ENCODE measurements at places on chromosomes 2 and 18.

DNA sequence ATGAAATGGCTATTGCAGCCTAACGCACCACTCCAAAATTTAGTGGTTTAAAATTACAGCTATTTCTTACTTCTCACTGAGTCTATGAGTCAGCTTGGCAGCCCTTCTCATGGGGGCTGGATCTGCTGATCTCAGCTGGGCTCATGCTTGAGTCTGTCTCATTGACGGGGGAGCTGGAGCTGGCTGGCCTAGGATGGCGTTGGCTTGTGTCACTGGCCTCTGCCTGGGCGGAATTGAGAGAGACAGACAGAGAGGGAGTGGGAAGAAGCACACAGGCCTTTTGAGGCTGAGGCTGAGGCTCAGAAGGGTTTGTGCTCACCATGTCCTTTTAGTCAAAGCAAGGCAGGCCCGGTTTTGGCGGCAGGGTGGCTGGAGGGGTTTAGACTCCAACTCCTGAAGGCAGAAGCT is 412.1 kb upstream of the MYT1L start:
- peak; percentile 75 for DNase-seq

GRCh38 chr2:60437080-60437696 is 116.3 kb downstream of the BCL11A start:
- DNase-seq = no peak

DNA sequence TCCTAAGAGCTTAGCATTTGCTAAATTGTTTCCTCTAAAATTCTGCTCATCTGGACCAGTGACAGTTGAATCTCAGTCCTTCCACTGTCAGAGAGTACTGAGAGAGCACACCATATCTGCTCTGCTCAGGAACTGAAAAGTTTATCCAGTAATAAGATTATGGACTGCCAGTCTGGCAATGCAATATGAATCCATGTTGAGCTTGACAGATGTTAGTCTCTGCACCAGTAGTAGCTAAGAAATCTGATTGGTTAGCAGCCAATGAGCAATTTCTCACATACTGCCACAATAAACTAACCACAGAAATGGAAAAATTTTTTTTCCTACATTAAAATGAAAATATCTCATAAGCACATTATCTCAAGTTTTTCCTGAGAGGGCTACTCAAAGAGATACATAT is 2.3 kb downstream of the PRKD3 start:
- no peak for DNase-seq

DNA sequence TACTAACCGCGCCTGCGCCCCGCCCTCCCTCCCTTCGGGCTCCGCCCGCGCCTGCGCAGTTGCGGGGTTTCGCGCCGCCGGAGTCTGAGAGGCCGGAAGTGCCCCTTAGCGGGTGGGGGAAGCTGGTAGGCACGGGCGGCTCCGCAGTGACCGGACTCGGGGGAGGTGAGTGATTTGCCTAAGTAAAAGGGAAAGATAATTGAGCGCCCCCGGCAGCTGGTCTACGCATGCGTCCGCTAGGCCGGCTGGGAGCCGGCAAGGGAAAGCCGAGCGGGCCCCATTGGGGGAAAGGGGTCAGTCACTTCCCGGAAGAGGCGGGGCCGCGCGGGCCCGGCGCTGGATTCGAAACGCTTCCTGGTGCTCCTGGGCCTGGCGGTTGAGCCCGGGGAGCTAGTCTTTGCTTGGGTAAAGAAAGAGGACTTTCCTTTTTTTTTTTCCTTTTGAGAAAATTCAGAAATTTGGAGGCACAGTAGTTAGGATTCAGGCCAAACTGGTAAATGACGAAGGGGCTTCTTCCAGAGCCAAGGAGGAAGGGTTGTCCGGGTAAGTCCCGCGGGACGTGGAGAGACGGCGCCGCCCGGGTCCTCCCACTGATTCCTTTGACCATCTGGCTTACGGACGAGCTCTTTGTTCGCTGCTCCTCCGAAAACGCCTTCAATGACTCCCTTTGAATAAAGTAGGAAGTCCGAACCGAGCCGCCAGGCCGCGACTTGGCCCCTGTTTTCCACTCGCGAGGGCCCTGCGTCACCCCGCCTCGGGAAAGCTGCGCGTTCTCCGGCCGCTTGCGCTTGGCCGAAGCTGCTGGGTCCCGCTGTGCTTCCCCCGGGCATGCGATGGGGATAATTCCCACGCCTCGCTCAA is at the start of the genes GEN1 and SMC6:
GEN1 (plus strand) TSS at position 336 of the 861 bp plus-strand sequence. CDS start 5,806 bp downstream, outside the sequence.
SMC6 (minus strand) TSS at position 8 of the 861 bp plus-strand sequence. CDS start 7,864 bp downstream, outside the sequence.
- DNase-seq = peak; percentile 95

DNA sequence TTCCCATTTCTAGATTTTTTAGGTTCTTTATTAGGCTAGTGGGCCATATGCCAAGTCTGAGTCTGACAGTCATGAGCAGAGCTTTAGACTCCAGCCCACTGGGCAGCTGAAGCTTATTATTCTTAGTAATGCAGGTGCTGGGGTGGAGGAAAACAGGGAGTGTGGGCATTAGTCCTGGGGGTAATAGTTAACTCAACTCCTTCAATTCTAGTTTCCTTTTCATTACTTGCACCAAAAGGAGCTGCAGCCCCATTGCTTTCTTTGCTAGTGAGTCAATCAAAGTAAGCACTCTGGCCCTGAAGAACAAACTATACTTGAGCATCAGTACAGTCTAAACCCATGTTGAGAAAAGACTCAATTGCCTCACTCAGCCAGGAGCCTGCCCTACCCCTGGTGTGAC is 35.5 kb downstream of the ICOS start:
- DNase-seq = no peak

DNA sequence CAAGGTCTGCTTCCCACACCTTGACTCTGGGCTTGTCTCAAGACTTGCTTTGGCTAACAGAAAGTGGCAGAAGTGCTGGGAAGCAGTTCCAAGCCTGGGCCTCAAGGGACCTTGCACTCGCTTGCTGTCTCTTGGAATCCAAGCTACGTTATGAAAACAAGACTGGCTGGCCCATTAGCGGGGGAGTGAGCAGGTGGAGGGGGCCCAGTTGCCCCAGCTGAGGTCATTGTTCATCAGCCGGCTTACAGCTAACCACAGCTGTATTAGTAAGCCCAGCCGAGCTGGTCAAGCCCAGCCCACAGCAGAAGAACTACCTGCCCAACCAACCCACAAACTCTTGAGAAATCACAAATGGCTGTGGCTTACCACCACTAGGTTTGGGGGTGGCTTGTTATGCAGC is 63.1 kb downstream of the MARCO start:
- DNase-seq = peak; percentile 94

- DNase-seq = no peak
These were observed 273.1 kb upstream of the SLC14A2 start for GRCh38 chr18:45342166-45342565.

- DNase-seq = no peak
These were observed 70.2 kb downstream of the SPATS2L start for GRCh38 chr2:200376513-200377354.

GRCh38 chr2:54755641-54756326 is 32.3 kb downstream of the EML6 start:
- DNase-seq = no peak

DNA sequence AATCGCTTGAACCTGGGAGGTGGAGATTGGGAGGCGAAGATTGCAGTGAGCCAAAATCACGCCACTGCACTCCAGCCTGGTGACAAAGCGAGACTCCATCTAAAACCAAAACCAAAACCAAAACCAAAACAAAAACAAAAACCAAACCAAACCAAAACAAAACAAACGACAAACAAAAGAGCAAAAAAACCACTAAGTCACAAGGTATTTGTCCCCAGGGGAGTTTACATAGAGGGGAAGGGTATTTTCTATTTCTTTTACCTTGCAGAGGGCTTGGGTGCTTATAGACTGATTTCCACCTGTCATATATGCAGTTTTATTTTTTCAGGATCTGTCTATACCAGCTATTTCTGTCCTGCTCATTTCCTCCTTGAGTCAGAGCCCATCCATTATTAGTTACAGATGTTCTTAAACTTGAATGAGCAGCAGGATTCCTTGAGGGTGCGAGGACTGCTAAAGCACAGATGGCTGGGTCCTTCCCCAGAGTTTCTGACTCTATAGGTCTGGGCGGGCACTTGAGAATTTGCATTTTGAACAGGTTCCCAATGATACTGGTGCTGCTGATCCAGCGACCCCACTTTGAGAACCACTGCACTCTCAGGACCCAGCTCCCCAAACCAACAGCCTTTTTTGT is 102.2 kb upstream of the UXS1 start:
- DNase-seq = no peak

DNA sequence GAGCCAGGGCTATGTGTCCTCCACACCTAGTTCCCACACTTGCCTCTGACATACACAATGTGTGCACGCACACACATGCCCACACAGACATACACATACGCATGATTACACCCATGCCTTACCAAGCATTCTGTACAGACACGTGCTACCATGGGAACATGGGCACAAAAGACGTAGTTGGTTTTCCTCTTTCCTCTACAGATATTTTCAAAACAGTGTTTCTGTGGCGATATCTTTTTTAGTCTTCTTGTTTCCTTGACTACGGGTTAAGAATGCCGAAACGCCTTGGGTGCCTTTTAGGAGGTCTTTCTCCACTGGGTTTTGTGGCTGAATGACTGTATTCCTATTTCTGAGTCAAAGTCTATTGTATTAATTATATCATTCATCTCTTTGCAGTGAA is 75.5 kb upstream of the SPTBN1 start:
- DNase-seq = no peak

DNA sequence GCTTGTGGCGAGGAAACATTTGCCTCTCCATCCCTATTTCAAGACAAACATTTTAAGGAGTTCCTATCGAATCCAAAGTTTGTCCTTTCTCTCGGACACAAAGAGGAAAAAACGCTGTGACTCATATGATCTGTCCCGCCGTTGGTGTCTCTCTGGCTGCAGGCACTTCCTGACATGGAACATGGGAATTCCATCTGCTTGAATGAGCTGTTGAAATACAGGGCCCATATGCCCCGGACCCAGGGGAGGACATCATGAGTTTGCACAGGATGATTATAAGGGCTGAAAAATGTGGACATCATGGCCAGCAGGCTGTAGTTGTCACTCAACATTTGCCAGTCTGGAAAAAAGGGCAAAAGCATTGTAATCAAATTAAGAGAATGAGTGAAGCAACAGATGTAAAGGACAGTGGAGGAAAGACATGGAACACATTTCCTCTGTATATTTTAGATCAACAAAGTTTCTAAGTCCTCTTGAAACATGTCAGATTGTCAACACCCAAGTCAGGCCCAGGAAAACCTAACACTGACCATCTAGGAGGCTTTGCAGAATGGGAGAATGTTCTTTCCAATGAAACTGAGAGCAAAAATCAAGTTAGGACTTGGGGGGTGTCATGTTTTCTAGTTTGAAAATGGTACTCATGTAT is 103.2 kb upstream of the SMIM21 start:
- DNase-seq = no peak

DNA sequence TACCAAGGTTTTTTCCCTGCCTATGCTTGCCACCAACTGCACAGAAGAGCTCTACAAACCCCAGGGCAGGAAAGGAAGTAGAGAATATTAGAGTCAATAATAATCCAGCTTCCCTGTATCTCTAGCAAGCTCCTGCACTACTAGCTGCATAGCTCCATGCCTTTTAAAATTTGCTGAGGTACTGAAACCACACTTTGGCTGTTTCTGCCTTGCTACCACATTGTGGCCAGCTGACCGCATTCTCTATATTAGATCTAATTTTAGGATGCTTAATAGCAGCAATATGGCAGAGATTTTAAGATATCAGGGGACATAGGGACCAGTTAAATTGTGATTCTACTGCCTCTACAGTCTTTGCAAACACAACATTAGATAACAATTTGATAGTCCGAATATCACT is 534.6 kb downstream of the MBD2 start:
- DNase-seq = no peak

DNA sequence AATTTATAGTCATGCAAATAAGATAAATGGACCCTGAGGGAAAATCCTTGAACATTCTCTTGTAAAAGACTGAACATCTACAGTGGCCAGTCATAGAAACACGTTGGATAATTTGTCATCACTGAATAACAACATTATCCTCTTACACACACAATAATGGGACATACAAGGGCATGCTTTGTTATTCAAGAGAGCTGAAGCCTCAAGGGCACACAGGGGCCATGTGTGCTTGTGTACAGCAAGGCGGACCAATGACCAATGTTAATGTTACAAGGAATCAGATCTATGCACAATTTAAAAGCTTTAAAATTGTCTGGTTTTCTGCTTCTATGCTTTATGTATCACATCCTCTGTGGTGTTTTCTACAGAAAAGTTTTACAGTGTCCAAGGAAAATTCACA is 23.7 kb downstream of the COL6A3 start:
- DNase-seq = no peak

DNA sequence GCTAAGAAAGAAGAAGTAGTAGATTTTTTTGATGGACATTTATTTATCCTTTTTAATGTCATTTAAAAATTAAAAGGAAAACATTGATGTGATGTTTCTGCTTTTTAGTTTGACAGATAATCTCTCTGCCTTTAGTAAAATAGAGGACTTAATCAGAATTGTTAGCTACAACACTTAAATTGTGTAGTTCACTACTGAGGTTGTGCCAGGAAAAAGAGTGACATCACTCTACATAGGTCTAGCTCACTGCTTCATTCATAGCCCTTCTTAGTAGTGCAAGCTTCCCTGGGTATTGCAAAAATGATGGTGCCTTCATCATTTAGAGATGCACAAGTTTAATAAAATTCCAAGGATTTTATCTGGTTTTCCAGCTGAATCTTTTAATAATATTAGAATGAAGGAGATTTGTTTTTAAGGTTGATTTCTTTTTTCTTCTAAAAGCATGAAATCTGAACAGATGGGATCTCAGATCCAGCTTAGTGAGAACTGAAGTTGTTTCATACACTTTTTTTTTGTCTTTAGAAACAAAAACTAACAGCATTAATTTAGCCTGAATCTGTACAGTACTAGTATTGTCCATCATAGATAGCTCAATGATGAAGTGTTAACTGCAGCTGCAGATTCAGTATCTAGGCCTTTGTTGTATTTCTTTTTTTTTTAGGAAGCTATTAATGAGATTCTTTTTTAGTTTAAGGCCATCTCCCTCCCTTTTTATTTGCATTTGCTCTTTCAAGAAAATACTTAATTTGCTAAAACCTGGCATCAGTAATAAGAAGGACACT is 20.6 kb upstream of the TMEFF2 start:
- no peak for DNase-seq

GRCh38 chr2:137838255-137839092 is 125.8 kb upstream of the HNMT start:
- peak; percentile 59 for DNase-seq

GRCh38 chr18:79587779-79588635 is 91.6 kb upstream of the CTDP1 start:
- DNase-seq = no peak

- no peak for DNase-seq
These were observed 4.4 kb downstream of the HDLBP start for GRCh38 chr2:241310917-241311566.

GRCh38 chr2:109481196-109481555 is 132.6 kb downstream of the SEPTIN10 start:
- DNase-seq = no peak

- no peak for DNase-seq
These were observed 25.0 kb downstream of the TTC32 start for GRCh38 chr2:19876751-19877150.

- DNase-seq = no peak
These were observed 1479.8 kb upstream of the ACVR2A start for GRCh38 chr2:146365041-146365440.

- DNase-seq = no peak
These were observed 103.1 kb downstream of the SNTG2 start for GRCh38 chr2:1053786-1054185.

- no peak for DNase-seq
These were observed 49.3 kb downstream of the SLC35F5 start for GRCh38 chr2:113707106-113707505.

GRCh38 chr2:12068796-12069538 is 322.5 kb downstream of the LPIN1 start:
- no peak for DNase-seq
